Fibroblast of villous mesenchyme (primary cell): ENCODE measurements at places on chromosomes 16 and 17.

DNA sequence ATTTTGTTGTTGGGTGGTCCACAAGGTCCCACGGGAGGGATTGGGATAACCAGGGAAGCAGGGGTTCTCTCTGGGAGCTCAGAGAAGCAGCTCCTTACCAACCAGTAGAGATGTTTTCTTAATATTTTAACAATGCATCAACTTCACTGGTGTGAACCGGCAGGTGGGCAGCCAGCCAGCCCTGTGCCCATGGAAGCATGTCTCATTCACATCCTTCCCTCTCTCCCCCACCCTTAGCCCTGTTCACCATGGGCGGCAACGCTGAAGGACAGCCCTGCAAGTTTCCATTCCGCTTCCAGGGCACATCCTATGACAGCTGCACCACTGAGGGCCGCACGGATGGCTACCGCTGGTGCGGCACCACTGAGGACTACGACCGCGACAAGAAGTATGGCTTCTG, 9.3 kb downstream of the MMP2 start:
- no peak for DNase-seq

DNA sequence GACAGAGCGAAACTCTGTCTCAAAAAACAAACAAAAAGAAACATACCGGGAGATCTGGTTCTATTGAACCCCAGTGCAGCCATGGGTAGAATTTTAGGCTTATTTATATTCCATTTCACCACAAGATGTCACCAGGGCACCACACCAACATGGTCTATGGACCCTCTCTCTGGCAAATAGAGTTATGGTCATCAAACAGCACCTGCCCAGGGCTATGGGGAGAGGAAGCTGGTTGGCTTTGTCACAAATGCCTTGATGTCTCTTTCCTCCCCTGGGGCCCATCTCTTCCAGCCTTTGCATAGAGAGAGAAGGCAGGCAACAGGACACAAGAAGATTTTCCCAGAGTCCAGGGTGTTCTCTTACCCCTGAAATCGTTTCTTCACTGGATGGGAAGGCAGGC, 128.4 kb downstream of the WWOX start:
- DNase-seq = peak; percentile 46

GRCh38 chr16:48280546-48280945, 33.2 kb upstream of the ABCC11 start:
- no peak for DNase-seq

DNA sequence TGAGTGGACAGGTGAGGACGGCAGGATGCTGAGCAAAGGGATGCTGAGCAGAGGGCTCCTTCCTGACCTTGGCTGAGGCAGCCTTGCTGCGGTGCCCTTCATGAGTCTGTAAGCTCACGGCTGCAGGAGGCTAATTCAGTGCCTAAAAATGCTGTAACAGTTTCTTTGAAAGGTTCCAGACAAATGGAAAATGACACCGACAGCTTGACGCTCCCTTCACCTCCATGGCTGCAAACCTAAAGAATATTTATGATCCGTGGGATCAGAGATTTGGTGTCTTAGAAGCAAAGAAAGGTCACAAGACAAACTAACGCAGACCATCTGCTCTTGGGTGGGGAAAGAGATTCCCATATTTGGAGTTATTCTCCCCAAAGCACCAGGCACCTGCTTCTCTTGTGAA, 28.0 kb downstream of the TOM1L2 start:
- peak; percentile 56 for DNase-seq

GRCh38 chr16:69411064-69411985, 13.1 kb upstream of the CYB5B start:
- DNase-seq = no peak

DNA sequence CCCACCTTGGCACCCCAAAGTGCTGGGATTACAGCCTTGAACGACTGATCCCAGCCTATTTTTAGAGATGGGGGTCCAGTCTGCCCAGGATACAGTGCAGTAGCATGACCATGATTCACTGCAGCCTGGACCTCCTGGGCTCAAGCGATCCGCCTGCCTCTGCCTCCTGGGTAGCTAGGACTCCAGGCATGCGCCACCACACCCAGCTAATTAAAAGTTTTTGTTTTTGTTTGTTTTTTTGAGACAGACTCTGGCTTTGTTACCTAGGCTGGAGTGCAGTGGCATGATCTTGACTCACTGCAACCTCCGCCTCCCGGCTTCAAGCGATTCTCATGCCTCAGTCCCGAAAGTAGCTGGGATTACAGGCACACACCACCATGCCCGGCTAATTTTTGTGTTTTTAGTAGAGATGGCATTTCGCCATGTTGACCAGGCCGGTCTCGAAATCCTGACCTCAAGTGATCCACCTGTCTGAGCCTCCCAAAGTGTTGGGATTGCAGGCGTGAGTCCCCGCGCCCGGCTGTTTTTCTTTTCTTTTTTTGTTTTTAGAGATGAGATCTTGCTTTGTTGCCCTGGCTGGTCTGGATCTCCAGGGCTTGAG, 2.3 kb upstream of the PAFAH1B1 start:
- no peak for DNase-seq

- DNase-seq = no peak
Measured at GRCh38 chr17:44308865-44309264, 464 bp downstream of the RUNDC3A start.

GRCh38 chr17:77281904-77282367, 141.2 kb downstream of the SEC14L1 start:
- no peak for DNase-seq

- DNase-seq = no peak
Measured at GRCh38 chr16:82814059-82814458, 187.3 kb downstream of the CDH13 start.

- no peak for DNase-seq
Measured at GRCh38 chr16:68111379-68111778, 26.2 kb downstream of the NFATC3 start.

- DNase-seq = no peak
Measured at GRCh38 chr17:57266902-57267311, 10.6 kb downstream of the MSI2 start.

DNA sequence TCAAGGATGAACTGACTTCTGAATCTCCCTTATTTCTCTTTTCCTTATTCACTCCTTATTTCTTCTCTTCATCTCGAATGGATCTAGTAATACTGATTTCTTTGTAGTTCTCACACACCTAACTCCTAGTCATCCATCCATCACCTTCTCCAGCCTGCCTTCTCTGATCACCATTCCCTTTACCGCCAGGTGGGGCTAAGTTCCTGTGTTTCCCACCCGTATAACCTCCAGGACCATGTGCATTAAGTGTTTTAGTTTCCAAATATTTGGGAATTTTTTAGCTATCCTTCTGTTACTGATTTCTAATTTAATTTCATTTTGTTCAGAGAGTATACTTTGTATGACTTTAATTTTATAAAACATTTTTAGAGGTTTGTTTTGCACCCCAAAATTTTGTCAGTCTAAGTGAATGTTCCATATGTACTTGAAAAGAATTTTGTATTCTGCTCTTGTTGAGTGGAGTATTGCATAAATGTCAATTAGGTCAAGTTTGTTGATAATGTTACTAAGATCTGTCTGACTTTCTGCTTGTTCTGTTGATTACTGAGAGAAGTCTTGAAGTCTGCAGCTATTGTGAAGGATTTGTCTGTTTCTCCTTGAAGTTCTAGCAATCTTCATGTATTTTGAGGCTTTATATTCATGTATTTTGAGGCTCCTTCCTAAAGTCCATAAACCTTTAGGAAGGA, 8.8 kb downstream of the BPTF start:
- DNase-seq = no peak

- no peak for DNase-seq
Measured at GRCh38 chr16:57348327-57348726, 10.3 kb upstream of the CCL22 start.

- peak; percentile 97 for DNase-seq
Measured at GRCh38 chr17:32141258-32141657, 1.0 kb upstream of the RHOT1 start.

GRCh38 chr16:77227745-77228144, 28.5 kb downstream of the SYCE1L start:
- DNase-seq = no peak

DNA sequence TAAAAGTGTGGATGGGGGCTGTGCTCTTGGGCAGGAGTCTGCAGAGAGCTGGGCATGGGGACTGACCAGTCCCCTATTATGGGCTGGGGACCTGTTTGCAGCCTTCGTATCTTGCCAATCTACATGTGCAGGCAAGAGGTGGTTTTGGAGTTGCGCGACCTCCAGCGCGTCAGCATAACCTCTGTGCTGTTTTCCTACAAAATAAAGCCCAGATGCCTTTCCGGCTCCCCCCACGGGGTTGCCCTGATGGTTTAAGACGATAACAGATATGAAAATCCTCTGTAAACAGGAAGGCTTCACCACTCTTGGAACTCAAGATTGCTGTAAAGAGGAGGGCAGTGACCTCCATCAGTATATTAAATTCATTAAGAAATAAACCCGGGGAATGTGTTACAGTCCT, 16.5 kb upstream of the SPPL2C start:
- DNase-seq = peak; percentile 34

DNA sequence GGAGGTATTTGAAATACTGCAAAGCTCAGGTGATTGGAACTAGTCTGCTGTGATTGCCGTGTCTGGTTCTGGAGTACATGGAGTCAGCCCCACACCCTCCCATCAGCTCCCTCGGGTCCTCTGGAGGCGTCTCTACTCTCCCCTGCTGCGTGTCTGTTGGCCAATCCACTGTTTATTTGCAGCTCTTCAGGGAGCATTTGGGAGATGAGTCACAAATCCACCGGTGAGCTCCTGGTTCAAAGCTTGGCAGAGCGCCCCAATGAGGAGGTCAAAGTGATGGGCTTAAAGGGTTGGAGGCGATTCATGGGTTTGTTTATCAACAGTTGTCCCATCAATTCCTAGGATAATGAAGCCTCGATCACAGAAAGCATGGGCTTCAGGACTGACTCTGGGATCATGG, 14.6 kb downstream of the CALB2 start:
- DNase-seq = peak; percentile 69

DNA sequence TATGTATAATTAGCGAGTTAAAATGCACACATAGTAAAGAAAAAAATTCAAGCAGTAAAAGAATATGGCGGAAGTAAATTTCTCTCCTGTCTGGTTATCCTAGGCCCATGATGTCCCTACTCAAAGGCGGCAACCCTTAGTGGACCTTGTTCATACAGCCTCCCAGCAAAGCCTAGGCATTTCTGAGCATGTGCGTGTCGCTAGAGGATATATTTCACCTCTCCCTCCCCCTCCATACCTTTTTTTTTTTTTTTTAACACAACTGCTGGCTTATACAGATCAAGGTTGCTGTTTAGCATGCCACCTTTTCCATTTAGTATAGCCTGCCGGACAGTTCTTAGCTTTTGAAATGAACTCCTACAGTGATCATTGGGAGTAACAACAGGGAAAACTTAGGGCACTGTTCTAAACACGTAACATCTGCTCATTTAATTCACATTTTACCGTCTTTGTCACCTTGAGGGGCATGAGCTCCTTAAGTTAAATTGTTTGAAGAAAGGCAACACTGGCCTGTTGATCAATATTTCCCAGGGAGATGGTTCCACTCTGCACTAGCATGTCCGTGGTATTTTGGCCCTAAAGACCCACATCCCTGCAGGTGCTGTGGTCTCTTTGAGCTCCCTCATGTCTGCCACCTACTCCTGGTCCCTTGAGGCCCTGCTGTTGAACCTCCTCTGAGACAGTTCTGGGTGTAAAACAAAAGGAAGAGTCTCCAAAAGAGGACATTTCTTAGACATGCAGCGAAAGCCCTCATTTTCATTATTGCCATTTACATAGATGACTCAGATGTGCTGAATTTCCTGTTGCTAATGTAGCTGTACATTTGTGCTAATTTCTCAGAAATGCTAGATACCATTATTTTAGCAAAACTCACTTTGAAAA, 4.1 kb upstream of the TNFRSF13B start:
- no peak for DNase-seq

DNA sequence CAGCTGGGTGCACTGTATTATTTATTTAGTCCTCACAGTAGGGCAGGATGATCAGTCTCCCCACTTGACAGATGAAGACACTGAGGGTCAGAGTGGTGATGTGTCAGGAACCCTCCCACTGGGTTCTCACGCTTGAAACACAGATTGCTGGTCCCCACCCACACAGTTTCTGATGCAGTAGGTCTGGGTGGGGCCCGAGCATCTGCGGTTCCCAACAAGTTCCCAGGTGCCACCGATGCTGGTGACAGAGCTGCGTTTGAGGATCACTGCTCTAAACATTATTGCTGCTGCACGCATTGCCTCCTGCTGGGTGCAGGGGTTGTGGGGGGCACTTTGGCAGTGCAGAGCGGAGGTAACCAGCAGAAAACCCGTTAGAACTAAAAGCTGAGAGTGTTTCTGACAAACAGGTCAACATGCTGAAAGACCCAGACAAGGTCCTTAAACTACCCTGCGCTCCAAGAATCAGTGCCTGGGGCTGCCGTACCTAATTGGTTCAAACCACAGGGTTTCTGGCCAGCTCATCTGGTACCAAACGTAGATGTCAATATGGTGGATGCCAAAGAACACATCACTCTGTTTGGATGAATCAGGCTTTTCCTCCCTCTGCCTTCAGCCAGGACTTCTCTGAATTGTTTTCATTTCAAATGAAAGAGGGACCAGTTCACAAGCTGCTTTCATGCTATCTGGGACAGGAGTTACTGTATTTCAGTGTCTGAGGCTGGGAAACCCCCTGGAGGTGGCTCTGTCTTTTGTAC, 76.0 kb downstream of the ABCC1 start:
- peak; percentile 76 for DNase-seq

- no peak for DNase-seq
Measured at GRCh38 chr17:82799591-82799990, 40.2 kb downstream of the ZNF750 start.

DNA sequence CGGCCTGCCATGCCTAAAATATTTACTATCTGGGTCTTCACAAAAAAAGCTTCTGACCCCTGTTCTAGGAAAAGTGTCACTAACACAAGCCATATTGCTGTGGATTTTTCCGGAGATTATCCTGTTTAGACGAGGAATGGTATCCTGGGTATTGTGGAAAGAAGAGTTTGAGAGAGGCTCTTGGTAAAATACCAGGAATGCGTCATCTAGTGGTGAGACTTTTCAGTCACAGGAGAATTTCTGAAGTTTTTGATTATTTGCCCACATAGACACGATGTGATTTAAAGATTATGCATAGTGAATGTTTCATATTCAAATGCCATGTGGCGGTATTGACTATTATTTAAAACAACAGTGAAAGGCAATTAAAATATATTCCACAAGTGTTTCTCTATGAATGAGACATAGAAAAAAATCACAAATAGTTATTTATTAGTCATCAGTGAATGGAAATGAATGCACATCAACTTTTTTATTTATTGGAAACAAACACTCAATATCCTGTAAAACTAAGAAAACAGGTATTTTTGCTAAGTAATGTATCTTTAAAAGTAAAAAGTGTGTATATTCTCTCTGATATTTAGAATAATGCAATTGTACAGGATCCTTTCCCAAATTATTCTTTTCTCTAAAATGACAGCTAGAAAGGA, 7.8 kb downstream of the KRT28 start:
- DNase-seq = peak; percentile 53

- peak; percentile 60 for DNase-seq
Measured at GRCh38 chr17:79777894-79778503, at the start of gene CBX2. Gene CBX2, plus strand, starts transcription at chr17:79778148. Its CDS starts 88 bp downstream, at chr17:79778236.

- peak; percentile 69 for DNase-seq
Measured at GRCh38 chr17:7413346-7413985, 5.8 kb downstream of the NLGN2 start.

GRCh38 chr17:58338841-58339754, 10.5 kb upstream of the TSPOAP1 start:
- DNase-seq = peak; percentile 56
